ENCODE measurements at places on chromosomes 4 and X.

- no peak for DNase-seq
Observed at GRCh38 chr4:76532805-76533204, 97.8 kb downstream of the SHROOM3 start.

- no peak for DNase-seq
Observed at GRCh38 chr4:41427306-41427882, 110.6 kb upstream of the LIMCH1 start.

DNA sequence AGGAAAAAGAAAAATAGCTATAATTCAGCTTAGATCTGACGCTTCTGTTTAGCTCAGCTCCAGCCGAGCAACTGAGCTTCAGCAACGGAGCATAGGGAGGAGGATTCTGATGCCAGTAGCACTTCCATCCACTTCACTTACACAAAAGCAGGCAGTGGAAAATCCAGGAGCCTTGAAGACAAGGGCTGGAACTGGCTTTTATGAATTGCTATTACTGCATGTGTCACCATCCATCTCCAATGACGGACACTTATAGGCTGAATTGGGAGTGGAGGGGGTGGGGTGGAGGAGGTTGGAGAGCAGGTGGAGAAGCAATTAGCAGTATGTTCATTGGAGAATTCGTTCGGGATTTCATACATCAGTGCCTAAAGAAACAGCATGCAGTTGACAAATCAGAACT lies 15.6 kb downstream of the ENOX2 start:
- DNase-seq: no peak

GRCh38 chrX:150694738-150695410 lies 1.7 kb downstream of the MTMR1 start:
- no peak for DNase-seq
